Left lobe of liver (tissue), 2 donors: ENCODE measurements at places on chromosomes 7 and 10.

DNA sequence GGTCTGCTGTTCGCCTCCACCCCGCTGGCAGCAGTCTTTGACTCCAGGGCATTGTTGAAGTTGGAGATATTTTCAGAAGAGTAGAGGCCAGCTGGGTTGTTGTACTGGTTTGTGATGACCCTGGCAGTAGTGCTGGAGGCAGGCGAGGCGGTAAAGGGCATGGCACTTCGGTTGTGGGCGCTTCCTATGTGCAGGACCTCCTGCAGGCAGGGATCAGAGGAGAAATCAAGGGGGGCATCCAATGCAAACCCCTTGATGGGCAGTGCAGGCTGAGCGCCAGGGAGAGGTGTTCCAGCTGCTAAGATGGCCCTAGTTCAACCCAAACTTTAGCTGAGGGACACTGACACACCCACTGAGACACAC lies 27.0 kb downstream of the PDLIM1 start:
- no peak for DNase-seq

- DNase-seq, result no peak
These were observed 123.6 kb upstream of the GDF10 start for GRCh38 chr10:47176206-47176902.

GRCh38 chr7:30884881-30885280 lies 26.8 kb upstream of the AQP1 start:
- no peak for DNase-seq

- no peak for DNase-seq
These were observed 154.1 kb downstream of the KIAA1217 start for GRCh38 chr10:24363070-24363469.

DNA sequence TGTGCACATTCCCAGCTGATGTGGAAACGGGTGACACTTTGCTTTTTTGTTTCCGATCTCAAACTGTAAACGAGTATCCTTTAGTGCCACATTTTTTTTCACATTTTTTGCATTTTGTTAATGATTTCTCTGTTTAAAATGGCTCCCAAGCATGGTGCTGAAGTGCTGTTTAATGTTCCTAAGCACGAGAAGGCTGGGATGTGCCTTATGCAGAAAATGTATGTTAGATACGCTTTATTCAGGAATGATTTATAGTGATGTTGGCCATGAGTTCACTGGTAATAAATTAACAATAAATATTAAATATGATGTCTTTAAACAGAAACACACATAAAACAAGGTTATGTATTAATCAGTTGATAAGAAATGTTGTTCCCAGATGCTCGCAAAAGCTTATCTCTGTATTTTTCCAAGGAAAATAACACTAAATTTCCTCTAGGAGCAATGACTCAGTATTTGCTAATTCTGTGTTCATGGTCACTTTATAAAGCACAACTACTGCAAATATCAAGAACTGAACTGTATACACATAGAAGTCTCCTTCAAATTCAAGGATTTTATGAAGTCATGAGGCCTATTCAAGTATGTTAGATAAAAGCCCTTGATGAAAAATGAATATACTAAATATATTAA lies 305.9 kb upstream of the SMIM30 start:
- DNase-seq, result no peak

- DNase-seq, result no peak
These were observed at the start of gene OR2A5 for GRCh38 chr7:144048648-144049047. TSS of gene OR2A5 (plus strand) at chr7:144048948. CDS start at chr7:144050402, 1,454 bp downstream.

GRCh38 chr7:129343099-129343700 lies 91.0 kb upstream of the STRIP2 start:
- DNase-seq, result no peak

GRCh38 chr10:60910543-60910942 lies 33.4 kb downstream of the RHOBTB1 start:
- DNase-seq, result no peak

GRCh38 chr7:127954357-127954748 lies 76.9 kb downstream of the LRRC4 start:
- no peak for DNase-seq

DNA sequence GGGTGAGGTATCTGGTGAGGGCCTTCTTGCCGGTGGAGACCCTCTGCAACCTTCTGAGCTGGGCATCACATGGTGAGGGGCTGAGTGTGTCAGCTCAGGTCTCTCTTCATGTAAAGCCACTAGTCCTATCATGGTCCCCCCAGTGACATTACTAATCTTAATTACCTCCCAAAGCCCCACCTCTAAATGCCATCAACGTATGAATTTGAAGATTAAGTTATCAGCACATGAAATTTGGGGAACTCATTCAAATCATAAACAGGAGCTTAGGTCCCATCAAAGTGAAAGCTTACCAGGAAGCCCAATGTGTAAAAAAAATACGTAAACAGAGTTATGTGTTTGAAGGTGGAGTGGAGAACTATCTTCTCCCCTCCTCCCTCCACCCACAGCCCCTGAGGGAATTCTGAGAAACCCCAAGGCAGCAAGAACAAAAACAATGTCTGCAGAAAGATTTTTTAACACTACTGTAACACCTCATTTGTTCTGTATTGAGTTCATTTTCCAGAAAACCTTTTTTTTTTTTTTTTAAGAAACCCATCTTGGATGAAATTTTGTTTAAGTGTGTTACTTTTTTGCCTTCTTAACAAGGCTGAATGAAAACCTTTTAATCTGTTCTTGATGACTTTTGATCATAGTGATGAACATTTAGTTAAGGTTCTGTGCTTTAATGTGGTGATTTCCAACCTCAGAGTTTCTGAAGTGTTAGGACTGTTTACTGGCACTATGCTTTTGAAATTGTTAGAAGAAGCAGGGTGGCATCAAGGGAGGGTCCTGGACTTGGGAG lies 19.1 kb upstream of the PCGF5 start:
- no peak for DNase-seq

DNA sequence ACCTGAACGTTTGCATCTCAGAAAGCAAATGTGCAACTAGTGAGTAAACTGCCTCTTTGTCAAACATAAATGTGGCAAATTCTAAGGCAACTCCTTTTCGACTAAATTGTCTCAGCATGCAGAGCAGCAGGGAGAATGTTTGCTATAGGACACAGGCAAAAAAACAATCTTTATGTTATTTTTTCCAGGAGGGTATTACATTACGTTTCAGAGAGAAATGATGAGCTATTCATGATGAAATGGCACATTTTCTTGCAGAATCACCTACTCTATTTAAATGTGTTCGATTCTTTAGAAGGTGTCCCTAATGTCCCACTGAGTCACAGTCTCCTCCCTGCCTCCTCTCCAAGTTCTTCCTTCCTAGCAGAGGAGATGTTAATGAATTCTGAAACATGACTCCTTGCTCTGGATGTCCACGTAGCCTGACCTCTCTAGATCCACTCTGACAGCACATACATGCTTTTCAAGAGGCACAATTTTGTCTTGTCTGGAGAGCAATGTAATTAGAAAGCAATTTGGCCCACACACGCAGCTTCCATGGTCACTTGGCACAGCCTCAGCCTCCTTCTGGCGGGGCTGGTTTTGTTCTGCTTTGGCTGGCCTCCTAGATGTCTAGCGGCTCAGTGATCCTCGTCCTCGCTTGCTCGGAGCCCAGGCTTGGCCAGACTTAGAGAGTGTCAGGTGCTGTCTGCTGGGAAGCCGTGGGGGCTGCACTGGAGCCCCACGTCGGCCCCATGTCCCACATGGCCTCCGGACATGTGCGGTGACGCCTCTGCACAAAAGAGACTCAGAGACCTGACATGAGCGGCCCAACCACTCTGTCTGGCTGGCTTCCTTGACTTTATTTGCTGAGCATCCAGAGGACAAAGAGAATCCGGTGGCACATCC lies 125.7 kb upstream of the ZNF438 start:
- no peak for DNase-seq

GRCh38 chr7:28362182-28362581 lies 50.1 kb upstream of the CREB5 start:
- DNase-seq, result no peak

GRCh38 chr7:33793616-33794015 lies 111.7 kb upstream of the BMPER start:
- no peak for DNase-seq

GRCh38 chr10:99674762-99675161 lies 15.5 kb downstream of the ENTPD7 start:
- no peak for DNase-seq

DNA sequence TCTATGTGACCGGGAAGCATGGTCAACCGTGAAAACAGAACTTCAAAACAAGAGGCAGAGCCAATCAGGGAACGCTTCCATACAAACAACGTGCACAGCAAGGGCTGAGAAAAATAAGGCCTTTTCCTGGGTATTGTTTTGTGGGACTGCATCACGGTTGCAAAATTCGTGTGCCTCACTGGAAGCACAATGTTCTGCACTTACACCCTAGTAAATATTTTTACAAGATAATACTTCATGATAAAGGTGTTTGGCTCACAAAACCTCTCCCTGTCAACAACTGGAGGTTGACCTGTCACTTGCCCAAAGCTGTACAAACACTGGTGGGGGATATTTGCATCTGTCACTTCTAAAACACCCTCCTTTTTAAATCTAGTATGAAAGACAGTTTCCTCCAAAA lies 37.0 kb downstream of the KLF6 start:
- DNase-seq, result peak; percentile 81

DNA sequence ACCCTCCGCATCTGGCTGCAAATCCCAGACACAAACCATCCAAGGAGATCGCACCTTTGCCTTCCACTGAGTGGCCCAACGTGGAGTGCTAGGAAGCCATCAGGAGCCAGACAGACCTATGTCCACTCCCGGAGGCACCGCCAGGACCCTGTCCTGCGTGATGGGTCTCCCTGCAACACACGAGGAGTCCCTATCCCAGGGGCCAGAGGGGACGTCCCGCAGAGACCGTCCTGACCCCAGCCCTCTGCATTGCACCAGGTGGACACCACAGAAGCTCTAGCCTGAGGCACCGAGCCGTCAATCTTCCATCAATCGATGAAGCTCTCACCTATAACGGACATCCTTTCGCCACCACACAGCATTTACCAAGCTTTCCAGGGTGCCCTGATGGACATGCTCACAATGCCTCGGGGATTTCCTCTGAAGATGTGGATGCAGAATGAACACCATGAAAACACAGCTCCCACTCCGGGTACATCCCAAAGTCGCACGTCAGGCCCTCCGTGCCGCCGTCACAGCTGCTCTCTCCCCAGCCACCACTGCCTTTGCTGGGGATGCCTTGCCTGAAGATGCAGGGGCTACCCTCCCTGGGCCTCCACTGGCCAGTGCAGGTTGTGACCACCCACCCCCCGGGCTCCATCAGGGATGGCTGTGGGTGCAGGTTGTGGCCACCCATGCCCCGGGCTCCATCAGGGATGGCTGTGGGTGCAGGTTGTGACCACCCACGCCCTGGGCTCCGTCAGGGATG lies 54.1 kb downstream of the PTPRN2 start:
- no peak for DNase-seq
